Adipocyte (in vitro differentiated cells): ENCODE measurements at places on chromosomes 4 and X.

DNA sequence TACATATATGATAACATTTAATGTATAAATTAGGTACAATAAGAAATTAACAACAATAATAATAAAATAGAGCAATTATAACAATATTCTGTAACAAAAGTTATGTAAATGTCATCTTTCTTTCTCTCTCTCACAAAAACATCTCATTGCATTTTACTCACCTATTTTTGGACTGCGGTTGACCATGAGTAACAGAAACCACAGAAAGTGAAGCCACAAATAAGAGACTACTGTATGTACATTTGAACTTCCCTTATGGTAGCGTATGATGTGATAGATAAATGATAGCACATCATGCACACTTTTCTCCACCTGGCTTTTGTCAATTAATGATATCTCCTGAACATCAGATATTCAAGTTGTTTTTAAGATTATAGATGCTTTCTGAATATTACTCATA, 80.5 kb downstream of the HNRNPD start:
- no peak for DNase-seq

- DNase-seq: no peak
Observed at GRCh38 chrX:134369576-134369975, 90.4 kb upstream of the HPRT1 start.

- DNase-seq: no peak
Observed at GRCh38 chr4:154593868-154594267, 3.3 kb upstream of the FGA start.

GRCh38 chrX:73863852-73864251, 300.9 kb downstream of the CHIC1 start:
- DNase-seq: no peak

GRCh38 chr4:182804131-182804530, 113.1 kb downstream of the DCTD start:
- DNase-seq: no peak

GRCh38 chr4:98199247-98199646, 56.0 kb upstream of the STPG2 start:
- DNase-seq: no peak
